ENCODE measurements at places on chromosomes 3 and 15.

- DNase-seq: no peak
These were observed 7.7 kb downstream of the CMTM8 start for GRCh38 chr3:32246079-32246675.

GRCh38 chr3:157618886-157619285 is 115.7 kb upstream of the VEPH1 start:
- DNase-seq: no peak

DNA sequence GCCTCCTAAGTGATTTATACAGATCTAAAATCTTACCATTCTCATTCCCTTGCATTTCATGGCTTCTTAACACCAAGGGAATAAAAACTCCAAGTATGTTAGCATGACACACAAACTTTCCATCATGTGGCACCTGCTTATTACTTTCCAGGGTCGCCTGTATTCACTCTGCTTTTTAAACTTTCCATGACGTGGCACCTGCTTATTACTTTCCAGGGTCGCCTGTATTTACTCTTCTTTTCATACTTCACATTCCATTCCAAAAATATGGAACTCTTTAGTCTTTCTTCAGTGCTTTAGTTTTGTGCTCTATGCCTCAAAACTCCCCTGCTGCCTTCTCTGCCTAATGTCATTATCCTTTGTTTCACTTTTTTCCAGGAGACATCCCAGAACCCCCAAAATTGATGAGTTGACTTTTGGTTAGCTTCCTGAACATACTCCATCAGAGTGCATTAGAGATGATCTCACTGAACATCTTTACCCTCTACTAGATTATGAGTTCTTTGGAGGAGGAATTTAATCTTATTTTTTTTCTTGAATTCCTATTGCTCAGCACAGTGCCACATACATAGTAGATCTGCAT is 47.0 kb downstream of the CALML4 start:
- no peak for DNase-seq

DNA sequence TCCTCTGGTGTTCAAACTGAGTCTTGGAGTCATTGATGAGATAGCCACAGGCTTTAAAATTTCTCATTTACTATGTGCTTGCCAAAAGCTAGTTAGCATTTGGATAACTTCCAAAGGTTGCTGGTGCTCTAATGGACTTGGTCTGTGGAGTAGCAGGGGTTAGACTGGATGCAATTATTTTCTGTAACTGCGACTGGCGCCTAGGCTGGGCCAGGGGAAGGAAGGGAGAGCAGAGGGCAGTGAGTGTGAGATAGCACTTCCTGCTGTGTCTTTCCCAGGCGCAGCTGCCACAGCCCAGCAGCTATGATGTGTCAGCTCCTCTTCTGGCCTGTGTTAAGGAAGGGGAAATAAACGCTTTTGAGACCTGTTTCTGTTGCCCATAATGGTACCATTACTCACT is 98.6 kb downstream of the MYRIP start:
- DNase-seq: no peak

- DNase-seq: no peak
These were observed 27.7 kb downstream of the HLTF start for GRCh38 chr3:149058602-149059001.

- DNase-seq: no peak
These were observed 90.5 kb downstream of the FAM227B start for GRCh38 chr15:49530092-49530491.

GRCh38 chr3:171347301-171348039 is 112.7 kb downstream of the TNIK start:
- DNase-seq: no peak

DNA sequence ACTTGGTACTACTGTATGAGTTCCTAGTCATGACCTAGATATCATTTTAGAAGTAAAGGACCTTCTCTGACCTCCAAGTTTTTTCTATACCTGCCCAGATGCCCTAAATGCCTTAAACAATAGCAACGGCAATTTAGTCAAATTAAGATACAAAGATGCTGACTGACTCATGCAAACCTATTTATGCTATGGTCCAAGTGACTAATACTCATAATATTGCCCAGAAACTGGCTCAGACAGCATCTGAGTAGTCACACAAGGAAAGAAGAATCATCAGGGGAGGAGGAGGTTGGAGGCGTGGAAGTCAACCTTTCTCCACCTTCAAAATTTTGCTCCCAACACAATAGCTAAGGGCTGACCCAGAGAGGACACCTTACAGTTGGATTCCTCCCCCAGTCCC is 6.8 kb downstream of the FYCO1 start:
- no peak for DNase-seq

- DNase-seq: no peak
These were observed 29.5 kb upstream of the TMEM115 start for GRCh38 chr3:50388720-50389413.

DNA sequence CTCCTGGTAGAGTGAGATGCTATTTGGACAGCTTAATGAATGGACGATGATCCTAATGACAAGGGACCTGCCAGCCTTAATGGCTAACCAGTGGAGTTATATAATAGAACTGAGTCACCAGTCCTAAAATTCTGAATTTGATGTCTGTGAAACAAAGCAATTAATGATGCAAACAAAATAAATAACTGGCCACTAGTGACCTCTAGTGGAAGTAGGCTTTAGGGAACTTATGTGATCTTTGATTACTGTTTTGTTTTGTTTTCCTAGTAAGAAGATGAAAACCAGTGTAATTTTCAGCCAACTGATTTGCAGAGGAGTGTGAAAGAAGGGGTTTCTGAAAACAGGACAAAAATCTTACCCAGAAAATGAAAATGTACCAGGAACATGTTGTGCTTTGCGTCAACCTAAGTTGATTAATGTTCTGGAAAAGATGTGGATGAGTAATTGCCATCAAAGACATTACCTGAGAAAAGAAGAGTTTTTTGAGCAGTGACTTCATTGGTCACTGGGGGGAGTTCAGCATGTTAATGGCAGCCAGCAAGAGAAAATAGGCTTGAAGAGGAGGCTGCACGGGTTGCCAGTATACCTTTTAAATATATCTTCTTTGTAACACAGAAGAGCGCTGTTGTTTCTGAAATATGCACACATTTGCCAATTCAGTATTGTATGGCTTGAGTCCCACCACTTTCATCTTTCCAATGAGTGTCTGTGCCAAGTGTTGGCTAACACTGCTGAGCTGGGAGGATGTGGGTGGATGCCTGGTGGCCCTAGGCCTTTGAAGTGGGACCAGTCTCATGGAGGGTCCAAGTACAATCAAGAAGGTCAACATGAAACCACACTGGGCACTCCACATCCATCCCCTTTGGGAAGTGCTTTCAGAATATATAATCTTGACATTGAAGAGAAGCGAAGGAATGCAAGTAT is 9.3 kb downstream of the VEPH1 start:
- no peak for DNase-seq

DNA sequence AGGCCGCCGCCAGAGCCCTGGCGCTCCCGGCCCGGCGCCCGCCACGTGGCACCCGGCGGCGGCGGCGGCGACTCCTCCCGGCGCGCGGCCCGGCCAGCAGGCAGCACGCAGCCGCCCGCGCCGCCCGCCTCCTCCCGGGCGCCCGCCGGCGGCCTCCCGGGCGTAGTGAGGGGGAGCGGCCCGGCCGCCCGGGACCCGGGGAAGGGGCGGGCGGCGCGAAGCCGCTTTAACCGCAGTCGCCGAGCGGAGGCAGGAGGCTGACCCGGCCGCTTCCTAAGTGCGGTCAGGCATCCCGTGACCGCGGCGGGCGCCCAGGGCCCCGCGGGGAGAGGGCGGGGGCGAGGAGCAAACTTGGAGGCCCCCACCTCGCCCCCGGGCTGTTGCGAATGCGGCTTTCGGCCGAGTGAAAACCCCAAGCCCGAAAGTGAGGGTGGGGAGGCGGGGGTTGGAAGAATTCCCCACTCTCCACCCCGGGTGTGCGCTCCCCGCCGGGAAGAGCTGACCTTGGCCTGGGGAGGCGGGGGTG is 1.7 kb upstream of the HES1 start:
- DNase-seq: peak; percentile 45

GRCh38 chr3:72353236-72354128 is 494.8 kb downstream of the SHQ1 start:
- no peak for DNase-seq

DNA sequence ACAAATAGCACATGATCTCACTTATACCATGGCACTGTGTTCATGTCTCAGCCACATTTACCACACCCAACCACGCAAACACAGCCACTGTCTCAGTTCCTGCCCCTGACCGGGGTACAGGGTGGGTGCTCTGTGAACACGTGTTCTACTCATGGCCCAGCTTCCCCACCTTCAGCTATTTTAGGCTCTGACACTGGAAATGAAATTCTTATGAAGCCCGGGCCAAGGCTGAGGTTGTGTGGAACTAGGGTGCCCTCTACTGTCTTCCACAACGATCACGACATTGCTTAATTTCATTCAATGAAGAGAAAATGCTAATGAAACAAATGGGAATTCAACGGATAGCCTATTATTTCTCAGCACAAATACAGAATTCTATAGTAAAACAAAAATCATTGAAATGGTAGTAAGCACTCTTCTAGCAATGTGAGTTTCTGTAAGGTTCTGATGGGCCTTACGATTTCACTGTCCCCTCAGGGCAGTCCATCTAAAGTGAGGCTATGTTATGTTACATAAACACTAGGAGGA is 2.1 kb upstream of the GABRA5 start:
- DNase-seq: no peak

DNA sequence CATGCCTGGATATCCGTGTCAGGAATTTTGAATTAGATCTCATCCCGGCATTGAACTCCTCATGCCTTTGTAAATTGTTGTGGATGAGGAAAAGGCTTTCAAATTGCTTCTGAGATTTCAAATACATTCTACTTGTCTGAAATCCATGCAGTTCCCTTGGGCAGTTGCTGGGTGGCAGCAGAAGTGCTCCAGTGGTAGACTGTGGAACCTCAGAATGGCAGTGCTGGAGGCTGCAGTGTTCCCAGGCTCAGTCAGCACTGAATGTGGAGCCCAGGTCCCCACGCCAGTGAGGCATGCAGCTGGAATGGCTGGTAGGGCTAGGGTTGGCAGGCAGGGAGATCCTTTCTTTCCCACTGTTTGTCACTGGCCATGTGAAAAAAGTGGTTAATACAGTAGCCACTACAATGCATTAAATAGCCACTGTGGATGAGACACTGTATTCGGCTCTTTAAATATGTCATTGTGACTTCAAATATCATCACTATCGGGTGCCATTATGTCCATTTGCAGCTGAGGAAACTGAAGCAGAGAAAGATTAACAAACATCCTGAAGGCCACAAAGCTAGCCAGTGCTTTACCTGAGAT is 98.6 kb downstream of the TPRG1 start:
- no peak for DNase-seq

- DNase-seq: no peak
These were observed 417.1 kb downstream of the TAFA4 start for GRCh38 chr3:68515237-68515636.

- DNase-seq: no peak
These were observed 51.5 kb downstream of the TIMP4 start for GRCh38 chr3:12107071-12107713.

- DNase-seq: no peak
These were observed 24.5 kb downstream of the SEMA3G start for GRCh38 chr3:52420388-52420787.
